HS-5 (cell line): ENCODE measurements at places on chromosomes 5 and 9.

GRCh38 chr5:10420468-10420867 lies 21.2 kb upstream of the ROPN1L start:
- no peak for DNase-seq

GRCh38 chr5:14581891-14582796 lies 552 bp downstream of the OTULINL start:
- peak; percentile 25 for DNase-seq

- no peak for DNase-seq
These were observed 1696.0 kb downstream of the MAT2B start for GRCh38 chr5:165201369-165201768.

GRCh38 chr9:28050941-28051340 lies 477.7 kb upstream of the C9orf72 start:
- no peak for DNase-seq

- DNase-seq: no peak
These were observed 13.5 kb downstream of the FXN start for GRCh38 chr9:69049094-69049493.

DNA sequence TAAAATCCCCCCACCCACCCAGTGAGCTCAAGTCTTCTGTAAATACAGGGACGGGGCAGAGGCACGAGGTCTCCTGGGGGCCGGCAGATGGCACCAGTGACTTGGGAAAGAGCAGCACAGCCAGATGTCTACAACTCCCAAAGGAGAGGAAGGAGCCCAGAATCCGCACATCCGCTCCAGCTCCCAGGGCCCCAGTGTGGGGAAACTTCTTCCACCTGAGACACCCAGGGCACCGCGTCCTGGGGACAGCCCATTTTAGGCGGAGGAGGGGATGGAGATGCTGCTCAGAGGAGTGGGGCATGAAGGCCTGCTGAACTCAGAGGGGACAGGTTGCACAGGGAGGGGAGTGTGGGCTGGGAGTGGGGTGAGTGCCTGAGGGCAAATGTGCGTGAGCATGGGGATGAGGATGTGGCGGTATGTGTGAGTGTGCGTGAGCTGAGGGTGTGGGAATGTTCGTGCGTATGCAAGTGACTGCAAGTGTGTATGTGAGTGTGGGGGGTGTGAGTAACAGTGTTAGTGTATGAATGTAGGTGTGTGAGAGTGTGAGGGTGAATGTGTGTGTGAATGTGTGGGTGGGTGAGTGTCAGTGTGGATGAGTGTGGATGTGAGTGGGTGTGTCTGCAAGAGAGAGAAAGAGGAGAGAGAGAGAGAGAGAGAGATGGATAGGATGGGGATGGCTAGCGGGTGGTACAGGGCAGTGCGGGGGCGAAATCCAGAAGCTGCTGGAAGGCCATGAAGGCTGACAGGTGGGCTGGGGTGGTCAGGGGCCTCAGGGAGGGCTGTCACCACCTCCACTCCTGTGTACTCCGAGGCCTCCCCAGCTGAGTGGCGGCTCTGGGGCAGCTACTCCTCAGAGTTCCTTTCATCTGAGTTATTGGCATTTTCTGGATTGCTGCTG lies 63.5 kb downstream of the DUSP1 start:
- no peak for DNase-seq

DNA sequence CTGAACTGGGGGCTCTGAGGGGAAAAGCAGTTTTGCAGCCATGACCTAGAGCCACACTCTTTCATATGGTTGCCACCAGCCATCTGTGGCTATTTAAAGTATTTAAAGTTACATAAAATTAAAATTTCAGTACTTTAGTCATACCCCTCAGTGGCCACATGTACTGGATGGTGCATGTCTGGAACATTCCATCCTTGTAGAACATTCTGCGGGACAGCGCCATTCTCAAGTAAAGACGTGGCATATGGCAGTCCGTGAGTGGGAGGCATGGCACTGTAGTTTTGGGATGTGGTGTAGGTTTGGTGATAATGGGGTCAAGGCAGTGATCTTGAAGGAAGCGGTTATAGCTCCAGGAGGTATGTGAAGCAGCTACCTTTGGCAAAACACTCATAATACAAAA lies 61.4 kb upstream of the NFIL3 start:
- DNase-seq: no peak

GRCh38 chr9:117088786-117089185 lies 326.1 kb downstream of the ASTN2 start:
- no peak for DNase-seq

- no peak for DNase-seq
These were observed 677.0 kb upstream of the KLF4 start for GRCh38 chr9:108166519-108166918.

- no peak for DNase-seq
These were observed 555.8 kb upstream of the CDH9 start for GRCh38 chr5:27594141-27594540.

DNA sequence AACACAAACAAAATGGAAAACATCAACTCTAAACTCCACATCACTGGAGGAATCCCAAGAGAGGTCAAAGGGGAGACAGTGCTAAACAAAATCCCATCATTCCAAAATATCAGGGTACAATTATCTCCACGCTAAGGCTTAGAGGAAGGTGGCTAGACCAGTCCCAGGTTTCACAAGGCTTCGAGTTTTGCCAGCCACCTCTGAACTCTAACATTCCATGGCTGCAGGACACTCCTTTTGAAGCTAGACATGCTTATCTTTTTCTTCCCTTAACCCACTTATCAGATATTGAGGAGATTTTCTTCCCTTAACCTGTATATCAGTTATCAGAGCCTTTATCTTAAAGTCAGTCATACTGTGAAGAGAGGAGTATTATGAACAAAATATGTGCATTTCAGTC lies 53.3 kb downstream of the GLDC start:
- no peak for DNase-seq

- no peak for DNase-seq
These were observed 9.3 kb upstream of the CAST start for GRCh38 chr5:96652769-96653454.

DNA sequence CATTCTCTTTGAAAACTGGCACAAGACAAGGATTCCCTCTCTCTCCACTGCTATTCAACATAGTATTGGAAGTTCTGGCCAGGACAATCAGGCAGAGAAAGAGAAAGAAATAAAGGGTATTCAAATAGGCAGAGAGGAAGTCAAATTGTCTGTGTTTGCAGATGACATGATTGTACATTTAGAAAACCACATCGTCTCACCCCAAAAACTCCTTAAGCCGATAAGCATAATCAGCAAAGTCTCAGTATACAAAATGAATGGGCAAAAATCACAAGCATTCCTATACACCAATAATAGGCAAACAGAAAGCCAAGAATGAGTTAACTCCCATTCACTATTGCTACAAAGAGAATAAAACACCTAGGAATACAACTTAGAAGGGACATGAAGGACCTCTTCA lies 21.0 kb upstream of the EPB41L4A start:
- DNase-seq: no peak

DNA sequence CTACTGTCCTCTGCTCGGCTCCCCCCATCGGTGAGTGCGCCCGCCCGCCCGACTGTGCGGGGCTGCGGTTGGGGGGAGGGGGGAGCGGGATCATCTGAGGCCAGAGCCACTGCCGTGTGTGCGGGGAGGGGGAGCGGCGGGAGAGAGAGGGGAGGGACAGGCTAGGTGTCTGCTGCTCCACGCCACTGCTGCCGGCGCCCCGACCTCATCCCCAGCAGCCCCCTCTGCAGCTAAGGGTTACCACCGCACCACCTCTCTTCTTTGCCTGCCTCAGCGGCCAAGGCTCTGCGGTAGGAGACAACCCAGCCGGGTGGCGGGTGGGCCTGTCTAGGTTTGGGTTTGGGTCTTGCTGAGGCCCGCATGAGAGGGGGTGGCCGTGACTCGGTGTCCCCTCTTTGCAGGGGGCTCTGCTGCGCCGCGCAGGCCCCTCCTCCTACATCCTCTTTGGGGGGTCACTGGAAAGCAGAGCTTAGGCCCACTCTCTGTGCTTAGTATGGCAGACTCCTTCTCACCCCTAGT lies 670 bp upstream of the PURA start:
- DNase-seq: no peak

DNA sequence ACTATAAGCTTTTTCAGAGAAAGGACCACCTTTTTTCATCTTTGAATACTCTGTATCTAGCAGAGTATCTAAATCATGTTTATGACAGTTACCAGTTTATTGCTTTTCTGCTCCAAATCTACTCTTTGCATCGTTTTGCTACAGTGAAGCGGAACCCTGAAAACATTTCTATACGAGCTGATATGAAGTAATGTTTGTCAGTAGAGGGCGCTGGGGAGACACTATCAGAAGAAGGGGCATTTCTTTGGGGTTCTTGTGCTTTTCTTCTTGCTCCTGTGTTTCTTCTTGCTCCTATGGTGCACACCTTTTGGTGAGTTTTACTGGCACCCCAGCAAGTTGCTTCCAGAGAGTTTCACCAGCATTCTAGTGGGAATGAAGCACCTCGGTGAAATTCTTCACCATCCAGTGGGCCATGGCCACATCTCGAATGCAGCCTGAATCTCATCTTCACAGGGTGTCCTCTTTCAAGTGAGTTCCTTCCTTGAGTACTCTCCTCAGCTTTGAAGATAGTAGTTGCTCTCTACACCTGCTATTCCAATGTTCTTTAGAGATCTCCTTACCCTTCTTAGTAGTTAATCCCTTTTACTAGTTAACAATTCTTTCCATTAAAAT lies 98.4 kb downstream of the FGF1 start:
- no peak for DNase-seq

- peak; percentile 98 for DNase-seq
These were observed 13.2 kb downstream of the ATOX1 start for GRCh38 chr5:151745071-151745705.

GRCh38 chr9:98983295-98984268 lies 39.9 kb downstream of the COL15A1 start:
- peak; percentile 56 for DNase-seq

DNA sequence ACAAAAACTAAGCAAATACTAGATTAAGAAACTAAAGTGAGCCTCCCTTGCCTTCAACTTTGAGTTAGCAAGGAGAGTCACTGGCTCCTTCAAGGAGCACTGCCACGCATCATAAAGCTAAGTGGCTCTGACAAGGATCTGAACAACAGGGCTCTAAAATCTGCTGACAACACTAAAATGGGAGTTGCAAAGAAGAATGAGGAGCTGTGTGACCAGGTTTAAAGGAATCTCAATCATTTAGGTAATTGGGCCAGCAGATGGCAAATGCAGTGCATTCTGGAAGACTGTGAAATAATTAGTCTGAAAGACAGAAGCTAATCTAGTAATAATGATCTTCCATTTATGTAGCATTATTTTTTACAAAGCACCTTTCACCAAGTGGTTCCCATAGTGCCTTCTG lies 297.0 kb upstream of the TAS2R1 start:
- peak; percentile 32 for DNase-seq

GRCh38 chr5:58842852-58843251 lies 260.0 kb downstream of the RAB3C start:
- no peak for DNase-seq

DNA sequence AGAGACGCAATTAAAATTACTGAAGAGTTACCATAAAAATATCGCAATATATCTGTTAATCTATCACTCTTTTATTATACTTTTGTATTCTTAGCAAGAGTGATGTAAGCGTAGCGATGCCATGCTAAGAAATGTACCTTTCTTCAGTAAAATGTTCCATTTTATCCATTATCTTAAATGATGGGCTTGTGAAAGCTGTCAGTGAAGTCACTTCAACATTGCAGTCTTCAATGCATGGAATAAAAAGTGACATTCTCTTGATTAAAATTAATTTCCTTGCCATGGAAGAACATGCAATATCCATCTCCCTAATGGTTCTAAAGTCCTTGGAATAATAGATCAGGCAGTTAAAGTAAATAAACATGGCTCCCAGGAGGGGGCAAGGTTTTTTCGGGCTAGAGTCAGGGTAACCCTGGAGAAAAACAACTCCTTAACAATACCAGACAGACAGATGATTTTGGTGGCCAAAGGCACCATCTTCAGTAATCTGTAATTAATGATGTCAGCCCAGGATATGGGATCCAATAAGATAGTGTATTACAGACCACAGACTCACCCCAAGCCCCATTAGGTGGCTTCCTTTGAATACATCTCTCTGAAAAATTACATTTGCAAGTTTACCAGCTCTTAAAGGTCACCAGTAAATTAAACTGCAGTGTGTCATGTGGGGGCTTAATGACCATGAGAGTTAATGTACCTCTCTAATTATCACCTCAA lies 677.1 kb downstream of the DTWD2 start:
- no peak for DNase-seq

DNA sequence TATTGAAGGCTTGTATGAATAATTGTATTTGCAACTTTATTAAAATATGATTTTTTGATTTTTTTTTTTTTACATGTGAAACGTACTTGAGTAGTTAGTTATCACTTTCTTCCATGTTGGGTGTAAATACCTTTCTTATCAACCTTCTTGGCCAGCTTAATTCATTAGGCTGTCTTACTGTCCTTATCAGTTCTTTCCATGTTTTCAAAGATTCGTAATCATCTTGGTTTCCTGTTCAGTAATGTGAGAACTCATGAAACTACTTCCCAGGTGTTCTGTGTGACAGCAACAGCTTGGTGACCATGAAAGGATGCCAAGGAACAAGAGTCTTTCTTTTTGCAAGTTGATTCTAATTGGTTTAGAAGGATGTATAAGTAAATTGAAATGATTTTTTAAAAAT lies 100.0 kb downstream of the ADGRV1 start:
- no peak for DNase-seq

GRCh38 chr9:69619233-69619632 lies 52.9 kb downstream of the APBA1 start:
- no peak for DNase-seq

DNA sequence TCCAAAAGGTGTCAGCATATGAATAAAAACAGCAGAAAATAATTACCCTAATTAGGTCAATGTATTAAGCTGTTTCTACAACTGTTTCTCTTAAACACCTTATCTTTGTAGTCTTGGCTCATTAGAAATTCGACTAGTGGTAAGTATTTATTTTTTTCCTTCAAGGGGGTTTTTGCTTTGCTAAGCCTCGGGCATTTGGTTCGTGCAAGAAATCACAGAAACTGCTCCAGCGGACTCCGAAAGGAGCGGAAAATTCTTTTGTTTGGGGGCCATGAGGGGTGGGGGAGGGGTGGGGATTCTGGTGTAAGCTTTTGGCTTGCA lies 757 bp downstream of the ZBED3 start:
- no peak for DNase-seq

- no peak for DNase-seq
These were observed 89.2 kb downstream of the SEMA4D start for GRCh38 chr9:89408628-89409101.

DNA sequence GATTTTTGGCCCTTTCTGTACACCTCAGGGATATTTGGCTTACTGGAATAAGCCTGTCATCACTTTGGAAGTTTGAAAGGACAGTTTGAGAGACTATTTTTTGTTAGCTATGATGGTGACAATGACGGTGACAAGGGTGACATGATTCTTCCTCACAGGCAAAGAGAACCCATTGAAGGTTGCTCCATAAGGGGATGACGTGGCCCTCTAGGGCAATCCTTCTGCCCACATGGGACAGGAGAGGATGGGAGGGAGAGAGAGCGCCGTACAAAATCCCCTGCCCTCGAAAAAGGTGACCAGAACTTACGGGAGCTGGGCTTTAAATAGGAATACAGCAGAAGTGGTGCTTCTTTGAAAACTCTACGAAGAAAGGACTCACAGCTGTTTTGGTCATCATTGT lies 22.6 kb downstream of the HRH2 start:
- DNase-seq: no peak

GRCh38 chr5:144121577-144121976 lies 48.9 kb downstream of the YIPF5 start:
- no peak for DNase-seq
